ENCODE measurements at places on chromosomes 1 and 21.

GRCh38 chr21:41954654-41955499, 1.1 kb upstream of the C2CD2 start:
- no peak for DNase-seq

DNA sequence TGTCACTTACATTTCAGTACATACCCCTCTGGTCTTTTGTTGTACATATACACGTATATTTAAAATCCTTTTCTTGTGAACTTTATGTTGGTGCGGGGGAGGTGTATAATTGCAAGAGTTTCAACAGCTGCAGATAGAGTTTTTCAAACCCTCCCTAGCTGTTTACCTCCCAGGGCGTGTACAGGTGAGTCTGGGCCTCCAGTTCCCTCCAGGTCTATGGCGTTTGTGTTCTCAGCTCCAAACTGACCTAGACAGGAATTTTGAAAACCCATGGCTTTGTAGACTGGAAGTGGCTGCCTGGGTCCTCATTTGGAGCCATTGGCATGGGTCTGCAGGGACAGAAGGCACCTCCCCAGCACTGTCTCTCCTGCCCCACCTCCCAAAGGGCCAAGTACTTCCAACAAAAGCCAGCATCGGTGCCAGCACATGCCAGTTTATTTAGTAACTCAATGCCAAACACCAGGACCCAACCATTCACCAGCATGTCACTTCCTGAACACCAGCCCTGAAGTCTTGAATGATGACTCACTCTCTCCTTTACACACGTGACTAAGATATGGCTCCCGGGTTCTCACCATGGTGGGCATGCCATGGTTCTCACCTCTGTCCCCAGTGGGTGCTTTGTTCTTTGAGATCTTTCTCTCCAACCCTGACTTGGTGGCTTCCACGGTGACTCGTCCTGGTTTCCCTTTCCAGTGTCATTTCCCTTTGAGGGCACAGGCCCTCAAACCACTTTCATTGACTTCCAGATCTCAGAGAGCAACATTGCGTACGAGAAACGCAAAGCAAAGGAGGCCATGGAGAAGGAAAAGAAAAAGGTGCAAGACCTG, 57.3 kb upstream of the EFHD2 start:
- peak; percentile 95 for DNase-seq

- no peak for DNase-seq
Observed at GRCh38 chr1:68320349-68320748, 88.0 kb upstream of the WLS start.

DNA sequence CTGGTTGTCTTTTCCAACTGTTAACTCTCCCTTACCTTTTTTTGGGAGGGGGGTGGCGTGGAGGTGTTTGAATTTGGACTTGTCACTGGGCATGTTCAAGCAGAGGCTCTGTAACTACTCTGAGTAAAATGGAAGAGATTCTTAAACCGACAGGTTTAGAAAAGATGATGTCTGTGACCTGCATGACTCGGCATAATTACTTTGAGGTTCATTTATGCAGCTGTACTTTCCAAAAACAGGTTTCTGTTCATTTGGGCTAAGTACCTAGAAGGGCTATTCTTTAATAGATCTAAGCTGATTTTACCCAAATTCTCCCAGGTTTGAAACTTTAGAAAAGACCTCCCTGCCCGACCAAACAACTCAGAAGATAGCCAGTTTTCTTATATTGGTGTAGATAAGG, 80.3 kb downstream of the SLC35A3 start:
- DNase-seq: no peak

- DNase-seq: peak; percentile 55
Observed at GRCh38 chr21:36330904-36331303, 10.9 kb downstream of the MORC3 start.

GRCh38 chr1:153537376-153537730, 1.6 kb upstream of the S100A6 start:
- DNase-seq: no peak
